OCI-LY7 (cell line): ENCODE measurements at places on chromosomes 16 and 17. TPM values are rescaled to one million over a fixed set of nuclear protein-coding genes. Genes with fewer than 3 reads are reported as not detected.
A peak's percentile ranks its signal among the peaks of the same experiment; 100 is the strongest.

Gene BORCS6
- total RNA-seq = 12.0 and 12.7 TPM in 2 replicates

- DNase-seq = no peak
Observed at GRCh38 chr17:82186221-82186620, 26.4 kb downstream of the CCDC57 start.

DNA sequence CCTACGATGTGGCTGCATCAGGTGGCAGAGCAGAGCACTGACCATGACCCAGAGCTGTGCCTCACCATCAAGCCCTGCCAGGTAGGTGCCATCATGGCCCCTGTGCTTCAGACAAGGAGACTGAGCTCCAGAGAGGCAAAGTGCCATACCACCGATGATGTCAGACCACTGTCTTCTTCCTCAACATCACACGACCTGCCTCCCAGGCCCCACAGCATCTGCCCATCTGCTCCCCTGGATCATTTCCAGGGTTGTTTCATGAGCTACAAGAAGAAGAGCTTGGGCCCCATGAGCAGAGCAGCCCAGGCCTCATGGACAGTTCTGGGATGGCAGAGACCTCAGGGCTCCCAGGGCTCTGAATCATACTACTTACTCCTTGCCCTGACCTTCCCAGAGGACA, 9.9 kb downstream of the XYLT1 start:
- DNase-seq = peak; percentile 36

Gene PMM2
- total RNA-seq = 44.5 and 53.9 TPM in 2 replicates

DNA sequence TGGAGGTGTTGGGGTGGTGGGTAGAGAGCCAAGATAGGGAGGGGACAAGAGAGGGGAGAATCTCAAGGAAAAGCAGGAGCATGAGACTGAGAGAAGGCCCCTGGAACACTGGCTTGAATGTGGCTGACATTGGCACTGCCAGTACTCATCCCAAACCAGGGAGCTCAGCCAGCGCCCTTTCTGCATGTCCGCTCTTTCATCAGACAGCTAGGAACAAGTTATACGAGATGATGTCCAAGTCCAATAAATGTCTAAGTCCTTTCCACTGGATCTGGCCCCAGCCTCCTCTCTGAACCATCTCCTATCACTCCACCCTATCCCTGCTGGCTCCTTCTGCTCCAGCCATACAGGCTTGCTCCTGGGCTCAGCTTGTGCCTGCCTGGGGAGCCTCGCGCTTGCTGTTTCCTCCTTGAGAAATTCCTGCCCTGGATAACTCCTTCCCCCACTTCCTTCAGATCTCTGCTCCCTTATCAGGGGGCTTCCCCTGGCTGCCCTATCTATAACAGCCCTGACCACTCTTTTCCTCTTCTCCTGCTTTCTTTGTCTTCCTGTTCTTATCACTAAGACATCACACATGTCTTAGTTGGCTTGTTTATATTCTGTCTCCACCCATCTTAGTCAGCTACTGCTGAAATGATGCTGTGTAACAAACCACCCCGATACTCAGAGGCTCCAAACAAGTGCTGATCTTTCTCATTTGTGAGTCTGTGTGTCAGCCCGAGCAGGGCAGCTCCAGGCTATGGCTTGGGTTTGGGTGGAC, 37.1 kb upstream of the MEOX1 start:
- DNase-seq = no peak

GRCh38 chr17:12664894-12665262, 812 bp upstream of the MYOCD start:
- DNase-seq = no peak

Gene WDR90
- 143 and 153 TPM in 2 replicates for total RNA-seq

DNA sequence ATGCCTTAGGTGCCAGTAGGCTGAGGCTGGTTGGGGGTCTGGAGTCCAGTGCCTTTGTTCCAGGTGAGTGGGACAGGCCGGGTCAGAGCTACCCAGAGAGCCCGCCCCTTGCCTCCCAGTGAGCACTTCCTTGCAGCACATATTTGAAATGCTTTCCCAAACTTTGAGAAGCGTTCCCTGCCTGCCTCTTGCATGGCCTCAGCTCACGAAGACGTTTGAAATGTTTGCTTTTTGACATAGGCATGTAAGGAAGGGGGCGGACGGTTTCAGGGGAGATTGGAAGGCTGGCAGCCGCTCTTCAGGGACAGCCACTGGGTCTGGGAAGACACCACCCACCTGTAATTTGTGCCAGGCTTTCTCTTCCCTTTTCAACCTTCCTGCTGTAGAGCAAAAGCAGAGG, 5.1 kb upstream of the FOXL1 start:
- DNase-seq = no peak

GRCh38 chr17:66152756-66153155, 39.2 kb downstream of the CEP112 start:
- no peak for DNase-seq

- no peak for DNase-seq
Observed at GRCh38 chr17:35791681-35792350, 3.6 kb downstream of the MMP28 start.

DNA sequence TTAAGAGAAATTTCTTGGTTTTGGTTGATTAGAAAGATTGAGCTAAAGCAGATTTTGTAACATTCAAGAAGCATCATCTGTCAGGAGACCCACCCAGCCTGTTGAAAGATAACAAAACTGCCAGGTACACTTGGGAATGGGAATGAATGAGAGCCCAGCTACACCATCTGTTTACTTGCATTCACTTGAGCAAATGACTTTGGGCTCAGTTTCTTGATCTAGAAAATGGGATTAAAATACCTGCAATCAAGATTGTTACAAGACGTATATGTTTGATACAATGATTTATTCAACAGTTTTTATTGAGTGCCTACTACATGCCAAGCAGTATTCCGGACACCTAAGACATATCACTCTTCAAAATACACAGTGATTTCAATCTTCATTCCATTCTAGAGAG, 76.3 kb upstream of the HAS3 start:
- DNase-seq = no peak

- no peak for DNase-seq
Observed at GRCh38 chr17:73121506-73121905, 29.0 kb upstream of the SLC39A11 start.

DNA sequence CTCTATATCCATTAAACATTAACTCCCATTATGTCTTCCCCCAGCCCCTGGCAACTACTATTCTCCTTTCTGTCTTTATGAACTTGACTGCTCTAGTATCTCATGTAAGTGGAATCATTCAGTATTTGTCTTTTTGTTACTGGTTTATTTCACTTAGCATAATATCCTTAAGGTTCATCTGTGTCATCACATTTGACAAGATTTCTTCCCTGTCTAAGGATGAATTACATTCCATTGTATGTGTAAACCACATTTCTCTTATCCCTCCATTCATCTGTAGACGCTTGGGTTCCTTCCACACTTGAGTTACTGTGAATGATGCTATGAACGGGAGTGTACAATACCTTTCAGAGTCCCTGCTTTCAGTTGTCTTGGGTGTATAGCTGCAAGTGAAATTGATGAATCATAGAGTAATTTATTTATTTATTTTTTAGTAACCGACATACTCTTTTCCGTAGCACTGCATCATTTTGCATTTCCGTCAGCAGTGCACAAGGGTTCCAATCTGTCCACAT, 399.7 kb upstream of the RBFOX1 start:
- no peak for DNase-seq

- DNase-seq = no peak
Observed at GRCh38 chr16:16163571-16163970, 59.7 kb downstream of the ABCC6 start.

Gene ABCC6
- not detected in 2 replicates for total RNA-seq

Gene ZCCHC14
- total RNA-seq = 17.1 and 19.6 TPM in 2 replicates

- no peak for DNase-seq
Observed at GRCh38 chr17:28940142-28940541, 11.2 kb downstream of the PHF12 start.

GRCh38 chr16:1612320-1613111, at the start of gene CRAMP1:
CRAMP1 (plus strand) TSS chr16:1612360; CDS start chr16:1614640, 2,280 bp downstream.
- DNase-seq = peak; percentile 24

GRCh38 chr17:74446551-74447500, 14.9 kb downstream of the GPRC5C start:
- DNase-seq = no peak

Gene IRX5
- total RNA-seq = 5.0 and 5.1 TPM in 2 replicates

Gene KRTAP4-16
- total RNA-seq = not detected in 2 replicates

Gene TAT
- not detected in 2 replicates for total RNA-seq
